ENCODE measurements at places on chromosomes 2 and 18.

GRCh38 chr2:212227755-212228154, 310.8 kb downstream of the ERBB4 start:
- DNase-seq = no peak

GRCh38 chr2:98704499-98705332, 26.2 kb downstream of the MGAT4A start:
- no peak for DNase-seq

DNA sequence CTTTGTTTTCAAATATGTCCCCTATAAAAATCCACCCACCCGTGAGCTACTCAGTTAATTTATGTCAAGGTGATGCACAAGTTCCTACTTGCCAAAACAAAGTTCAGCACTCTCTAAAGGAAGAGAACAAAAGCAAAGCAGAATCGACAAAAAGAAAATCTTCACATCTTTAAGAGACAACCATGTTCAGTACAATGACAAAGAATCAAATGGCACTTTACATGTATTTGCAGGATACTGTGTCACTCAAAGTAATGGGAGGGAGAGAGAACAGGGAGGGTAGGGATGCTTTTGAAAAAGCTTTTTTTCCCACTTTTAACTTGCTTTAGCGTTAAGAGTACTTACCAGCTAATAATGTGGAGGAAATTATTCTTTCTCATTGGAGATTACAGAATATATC, 39.0 kb upstream of the FAM237A start:
- DNase-seq = no peak

- DNase-seq = no peak
Measured at GRCh38 chr2:151922845-151923666, 94.8 kb upstream of the ARL5A start.

- no peak for DNase-seq
Measured at GRCh38 chr2:108959401-108959800, 29.6 kb downstream of the EDAR start.

DNA sequence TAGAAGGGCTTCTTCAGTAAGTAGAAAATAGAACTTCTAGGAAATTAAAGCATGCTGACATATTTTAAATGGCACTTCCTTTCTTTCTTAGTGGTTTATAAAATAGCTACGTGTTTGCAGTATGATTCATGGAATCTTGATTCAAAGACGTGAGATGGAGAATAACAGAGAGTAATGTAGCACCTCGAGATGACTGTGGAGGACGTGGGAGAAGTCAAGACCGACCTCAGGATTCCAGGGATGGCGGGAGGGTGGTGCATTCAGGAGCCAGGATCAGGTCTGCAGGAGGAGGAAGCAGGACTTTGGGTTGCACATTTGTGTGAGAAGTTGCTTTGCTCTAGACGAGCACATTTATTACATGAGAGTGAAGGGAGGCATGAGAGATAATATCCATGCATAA, 56.0 kb downstream of the DCDC2C start:
- no peak for DNase-seq

DNA sequence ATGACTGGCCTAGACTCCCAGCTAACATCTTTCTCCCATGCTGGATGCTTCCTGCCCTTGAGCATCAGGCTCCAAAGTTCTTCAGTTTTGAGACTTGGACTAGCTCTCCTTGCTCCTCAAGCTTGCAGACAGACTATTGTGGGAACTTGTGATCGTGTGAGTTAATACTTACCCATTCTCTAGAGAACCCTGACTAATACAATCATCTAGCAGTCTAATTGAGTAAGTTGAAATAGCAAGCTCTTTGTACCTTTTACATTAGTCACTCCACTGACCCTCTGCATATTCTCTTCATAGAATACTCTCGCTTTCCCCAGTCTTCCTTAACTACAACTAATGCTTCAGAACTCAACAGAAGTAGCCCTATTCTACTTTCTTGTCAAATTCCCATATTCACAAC, 434.6 kb upstream of the NXPH2 start:
- no peak for DNase-seq

DNA sequence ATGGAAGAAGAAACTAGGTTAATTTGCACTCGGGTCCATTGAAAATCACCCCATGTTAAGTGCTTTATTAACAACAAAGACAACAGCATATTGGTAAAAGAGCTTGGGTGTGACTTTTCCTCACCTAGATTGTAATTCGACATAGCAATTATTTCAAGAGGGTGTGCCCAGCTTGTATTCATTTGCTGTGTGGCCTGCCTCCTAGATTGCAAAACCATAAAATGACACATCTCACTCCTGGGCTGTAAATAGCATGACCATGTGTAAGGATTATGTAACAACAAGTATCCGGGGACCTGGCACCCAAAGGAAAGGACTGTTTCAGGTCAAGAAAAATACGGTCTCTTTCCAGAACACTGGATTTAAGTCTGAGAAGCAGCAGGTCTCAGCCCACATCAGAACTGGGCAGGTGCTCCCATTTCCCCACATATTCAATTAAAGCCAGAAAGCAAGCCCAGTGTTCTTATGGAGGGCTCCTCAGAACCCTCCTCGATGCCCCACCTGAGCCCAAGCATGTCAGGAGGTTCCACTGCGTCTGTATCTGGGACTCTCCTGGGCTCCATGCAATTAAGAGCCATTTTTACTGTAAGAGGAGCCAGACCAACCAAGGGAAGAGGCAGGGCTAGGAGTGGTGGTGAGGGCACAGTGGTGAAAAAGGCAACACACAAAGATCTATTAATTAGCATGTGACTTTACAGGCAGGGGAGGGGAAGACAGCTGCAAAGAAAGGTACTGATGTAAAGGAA, 39.2 kb downstream of the MREG start:
- DNase-seq = no peak

GRCh38 chr2:62663920-62664795, 41.4 kb upstream of the EHBP1 start:
- DNase-seq = no peak

DNA sequence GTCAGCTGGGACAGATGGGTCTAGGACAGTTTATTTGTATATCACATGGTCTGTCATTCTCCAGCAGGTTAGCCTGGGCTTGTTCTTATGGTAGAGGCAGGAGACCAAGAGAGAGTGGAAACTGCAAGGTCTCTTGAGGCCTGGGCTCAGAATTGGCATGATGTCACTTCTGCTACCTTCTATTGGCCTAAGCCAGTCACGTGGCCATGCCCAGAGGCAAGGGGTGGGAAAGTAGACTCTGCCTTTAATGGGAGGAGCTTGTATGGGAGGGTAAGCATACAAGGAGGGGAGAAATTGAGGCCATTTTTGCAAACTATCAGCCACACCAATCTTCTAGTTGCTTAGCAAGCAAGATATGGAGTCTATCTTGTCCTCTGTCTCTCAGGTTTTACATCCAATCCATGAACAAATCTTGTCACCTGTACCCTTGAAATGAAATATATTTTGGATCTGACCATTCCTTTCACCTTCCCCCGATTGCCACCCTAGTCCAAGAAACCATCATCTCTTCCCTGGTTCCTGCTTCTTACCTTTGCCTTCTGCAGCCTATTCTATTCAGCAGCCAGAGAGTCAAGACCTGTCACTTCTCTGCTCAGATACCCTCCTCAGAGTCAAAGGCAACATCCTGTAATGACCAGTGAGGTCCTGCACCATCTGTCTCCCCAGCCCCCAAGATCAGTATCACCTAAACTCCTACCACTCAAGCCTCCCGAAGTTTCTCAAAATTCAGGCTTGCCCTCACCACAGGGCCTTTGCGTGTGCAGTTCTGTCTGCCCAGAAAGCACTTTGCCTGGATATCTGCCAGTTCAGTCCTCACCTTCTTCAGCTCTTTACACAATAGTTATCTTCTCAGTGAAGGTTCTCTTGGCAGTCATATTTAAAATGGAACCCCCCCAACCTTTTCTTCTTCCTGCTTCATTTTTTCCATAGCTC, 240.0 kb downstream of the LOXHD1 start:
- peak; percentile 72 for DNase-seq

- DNase-seq = no peak
Measured at GRCh38 chr2:113697516-113697915, 58.9 kb downstream of the SLC35F5 start.

GRCh38 chr2:142415461-142415860, 284.6 kb upstream of the LRP1B start:
- DNase-seq = no peak

DNA sequence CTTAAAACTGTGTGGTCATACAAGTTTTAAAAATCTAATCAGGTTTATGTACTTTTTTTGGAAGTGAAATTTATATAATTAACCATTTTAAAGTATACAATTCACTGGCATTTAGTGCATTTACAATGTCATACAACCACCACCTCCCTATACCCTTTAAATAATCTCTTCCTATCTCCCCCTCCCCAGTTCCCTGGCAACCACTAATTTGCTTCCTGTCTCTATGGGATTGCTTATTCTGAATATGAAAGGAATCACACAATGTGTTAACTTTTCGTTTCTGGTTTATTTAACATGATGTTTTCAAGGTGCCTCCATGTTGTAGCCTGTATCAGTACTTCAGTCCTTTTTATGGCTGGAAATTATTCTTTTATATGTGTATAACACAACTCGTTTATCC, 19.4 kb downstream of the CHMP3 start:
- no peak for DNase-seq

DNA sequence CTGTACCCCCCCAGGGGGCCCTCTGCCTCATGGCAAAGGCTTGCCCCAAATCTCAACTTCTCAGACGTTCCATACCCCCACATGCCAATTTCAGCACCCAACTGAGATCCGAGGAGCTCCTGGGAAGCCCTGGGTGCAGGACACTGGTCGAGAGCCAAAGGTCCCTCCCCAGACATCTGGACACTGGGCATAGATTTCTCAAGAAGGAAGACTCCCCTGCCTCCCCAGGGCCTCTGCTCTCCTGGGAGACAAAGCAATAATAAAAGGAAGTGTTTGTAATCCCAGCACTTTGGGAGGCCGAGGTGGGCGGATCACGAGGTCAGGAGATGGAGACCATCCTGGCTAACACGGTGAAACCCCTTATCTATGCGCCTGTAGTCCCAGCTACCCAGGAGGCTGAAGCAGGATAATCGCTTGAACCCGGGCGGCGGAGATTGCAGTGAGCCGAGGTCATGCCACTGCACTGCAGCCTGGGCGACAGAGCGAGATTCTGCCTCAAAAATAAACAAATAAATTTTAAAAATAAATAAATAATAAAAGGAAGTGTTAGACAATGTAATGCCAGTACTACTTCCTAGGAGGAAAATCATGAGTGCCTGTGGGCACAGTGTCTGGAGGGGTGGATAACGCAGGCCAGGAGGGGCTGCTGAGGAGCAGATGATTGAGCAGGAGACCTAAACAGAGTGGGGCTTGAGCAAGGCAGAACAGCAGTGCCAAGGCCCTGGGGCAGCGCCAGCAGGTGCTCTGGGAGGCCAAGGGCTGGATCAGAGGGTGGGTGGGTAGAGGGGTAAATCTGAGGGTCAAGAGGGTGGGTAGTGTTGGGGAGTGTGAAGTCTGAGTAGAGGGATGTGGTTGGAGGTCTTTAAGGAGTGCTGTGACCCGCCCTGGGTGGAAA, 4.0 kb downstream of the ALPP start:
- DNase-seq = no peak

GRCh38 chr18:24923138-24923537, 428.8 kb downstream of the ZNF521 start:
- no peak for DNase-seq

DNA sequence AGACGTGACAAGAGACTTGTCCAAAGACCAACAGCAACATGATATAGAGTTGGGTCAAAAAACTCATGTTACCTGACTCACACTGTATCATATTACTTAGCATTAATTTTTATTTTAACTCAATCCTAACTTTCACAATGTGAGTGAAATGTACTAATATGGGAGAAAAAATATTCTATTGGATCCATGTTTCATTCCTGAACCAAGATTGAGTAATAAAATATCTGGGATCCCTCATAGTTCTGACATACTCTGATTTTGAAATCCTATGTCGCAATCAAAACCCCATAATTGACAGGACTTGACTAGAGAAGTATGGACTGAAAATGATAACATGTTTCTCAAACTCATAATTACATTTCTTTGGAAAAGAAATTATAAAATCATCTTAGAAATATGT, 190.4 kb downstream of the RIT2 start:
- DNase-seq = no peak

GRCh38 chr2:12005886-12006681, 259.7 kb downstream of the LPIN1 start:
- peak; percentile 26 for DNase-seq

DNA sequence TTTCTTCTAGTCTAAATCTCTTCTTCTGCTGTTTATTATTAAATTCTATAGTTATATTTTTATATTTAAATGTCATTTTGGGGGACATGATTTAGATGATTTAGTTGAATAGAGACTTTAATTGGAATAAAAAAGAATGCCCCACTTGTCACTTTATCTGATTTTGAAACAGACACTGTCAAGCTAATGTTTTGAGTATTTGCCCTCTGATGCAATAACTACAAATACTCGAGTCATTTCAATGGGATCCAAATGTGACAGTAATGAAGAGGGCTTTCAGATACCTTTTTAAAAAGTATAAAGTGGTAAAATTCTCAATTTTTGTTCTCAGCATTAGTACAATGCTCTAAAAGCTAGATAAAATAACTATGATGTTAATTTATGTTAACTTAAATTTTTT, 257.3 kb upstream of the SESTD1 start:
- no peak for DNase-seq

- no peak for DNase-seq
Measured at GRCh38 chr2:160241251-160242137, 41.4 kb upstream of the ITGB6 start.

DNA sequence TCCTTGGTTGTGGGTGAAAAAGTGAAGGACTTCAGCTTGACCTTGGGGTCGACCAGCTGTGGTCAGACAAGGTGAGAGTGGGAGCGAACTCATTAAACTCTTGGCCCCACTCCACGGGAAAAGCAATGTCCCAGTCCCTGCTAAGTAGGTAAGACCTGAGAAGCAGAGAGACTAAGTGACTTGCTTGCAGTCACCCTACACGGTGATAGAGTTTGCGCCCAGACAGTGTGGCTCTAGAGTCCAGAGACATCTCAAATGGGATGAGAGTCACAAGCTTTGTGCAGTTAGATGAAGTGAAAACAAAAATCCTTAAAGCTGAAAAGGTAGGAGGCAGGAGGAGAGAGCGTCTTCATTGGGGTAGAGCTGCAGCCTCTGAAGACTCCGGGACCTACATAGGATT, 55.9 kb upstream of the ZNF236 start:
- no peak for DNase-seq

GRCh38 chr2:135667045-135667444, 74.6 kb upstream of the UBXN4 start:
- DNase-seq = no peak
